Temporal lobe (tissue), 4 donors: ENCODE measurements at places on chromosomes 13 and 19. TPM values are rescaled to one million over a fixed set of nuclear protein-coding genes. Genes with fewer than 3 reads are reported as not detected.

VAV1 gene
- total RNA-seq, result 0.98 TPM

AZU1 gene
- 2.0 TPM for total RNA-seq

GDF15 gene
- 0.74 TPM for total RNA-seq

TIMM13 gene
- 19.9 TPM for total RNA-seq

NLRP5 gene
- total RNA-seq, result not detected

PRODH2 gene
- total RNA-seq, result not detected

ZGLP1 gene
- total RNA-seq, result 2.7 TPM

SRRM5 gene
- total RNA-seq, result not detected

DAZAP1 gene
- total RNA-seq, result 25.8 TPM

ZNF225 gene
- total RNA-seq, result 11.3 TPM

NEK5 gene
- total RNA-seq, result 0.74 TPM

ZNF507 gene
- total RNA-seq, result 26.8 TPM

ZNF415 gene
- total RNA-seq, result 31.7 TPM

CGB3 gene
- not detected for total RNA-seq

HAUS8 gene
- total RNA-seq, result 2.7 TPM

THOP1 gene
- 31.5 TPM for total RNA-seq

ONECUT3 gene
- total RNA-seq, result not detected

UNC13A gene
- 43.5 TPM for total RNA-seq

TYROBP gene
- total RNA-seq, result 2.5 TPM

ZNF563 gene
- 1.2 TPM for total RNA-seq
